ENCODE measurements at places on chromosomes 6 and 20.

GRCh38 chr6:154638369-154638768 lies 94.8 kb upstream of the SCAF8 start:
- DNase-seq: no peak

GRCh38 chr6:150466196-150466595 lies 97.4 kb downstream of the IYD start:
- DNase-seq: no peak

GRCh38 chr20:42027746-42028268 lies 409.6 kb upstream of the CHD6 start:
- no peak for DNase-seq

DNA sequence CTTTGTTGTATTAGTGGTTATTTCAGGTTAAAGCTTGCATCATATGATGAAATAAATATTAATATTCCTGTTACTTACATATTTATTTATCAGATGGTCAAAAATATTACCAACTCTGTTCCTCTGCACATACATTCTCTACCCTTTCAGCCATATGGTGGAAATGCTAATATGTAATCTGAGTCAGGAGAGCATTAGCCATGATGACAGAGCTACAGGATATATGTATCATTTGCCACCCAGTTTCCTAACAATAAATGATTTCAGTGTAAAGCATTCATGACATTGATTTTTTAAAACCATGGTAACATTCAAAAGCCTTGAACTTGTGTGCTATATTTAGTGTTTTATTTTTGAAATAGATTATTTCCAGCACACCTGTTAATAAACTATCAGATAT lies 16.6 kb downstream of the POPDC3 start:
- DNase-seq: no peak

DNA sequence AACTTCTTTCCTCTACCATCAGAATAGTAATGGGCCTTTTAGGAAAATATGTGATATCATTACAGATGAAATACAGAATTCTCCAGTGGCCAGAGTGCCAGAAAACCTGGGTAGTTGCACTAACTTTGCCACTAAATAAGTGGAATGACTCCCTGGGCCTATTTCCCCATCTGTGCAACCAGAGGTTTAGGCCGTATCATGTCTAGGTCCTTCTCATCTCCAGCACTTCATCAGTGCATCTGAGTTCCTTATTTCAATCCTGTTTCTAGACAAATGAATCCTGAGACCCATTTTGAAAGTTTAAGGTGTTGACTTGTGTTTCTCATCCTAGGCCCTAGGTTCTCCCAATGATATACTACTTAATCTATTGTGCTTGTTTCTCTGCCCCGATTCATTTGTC lies 236.2 kb downstream of the CD83 start:
- DNase-seq: no peak

GRCh38 chr6:155181498-155181897 lies 82.3 kb upstream of the CLDN20 start:
- DNase-seq: no peak
